Activated naive CD4-positive, alpha-beta T cell treated with Interleukin-2 at 50 U/mL for 16 hours (primary cell): ENCODE measurements at places on chromosomes 6 and 20.
A peak's percentile ranks its signal among the peaks of the same experiment; 100 is the strongest.

DNA sequence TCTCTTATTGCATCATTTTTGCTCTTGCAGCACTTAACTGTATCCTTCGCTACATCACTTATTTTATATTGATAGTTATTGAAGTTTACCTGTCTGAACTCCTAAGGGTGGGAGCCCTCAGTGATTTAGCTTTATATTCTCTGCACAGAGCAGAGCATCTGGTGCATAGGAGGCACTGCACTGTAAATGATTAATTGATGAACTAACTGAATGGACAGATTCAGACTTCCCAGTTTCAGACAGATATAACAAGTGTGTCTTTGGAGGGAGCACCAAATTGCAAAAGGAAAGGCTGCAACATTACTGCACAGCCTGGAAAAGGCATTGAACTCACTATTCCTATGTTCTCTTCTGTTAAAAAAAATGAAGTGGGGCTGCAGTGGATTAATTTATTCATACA is 160.3 kb downstream of the EDN1 start:
- no peak for DNase-seq

GRCh38 chr6:121780325-121781321 is 345.2 kb downstream of the GJA1 start:
- DNase-seq, result no peak

GRCh38 chr6:119110601-119111548 is 32.4 kb upstream of the FAM184A start:
- peak; percentile 13 for DNase-seq

DNA sequence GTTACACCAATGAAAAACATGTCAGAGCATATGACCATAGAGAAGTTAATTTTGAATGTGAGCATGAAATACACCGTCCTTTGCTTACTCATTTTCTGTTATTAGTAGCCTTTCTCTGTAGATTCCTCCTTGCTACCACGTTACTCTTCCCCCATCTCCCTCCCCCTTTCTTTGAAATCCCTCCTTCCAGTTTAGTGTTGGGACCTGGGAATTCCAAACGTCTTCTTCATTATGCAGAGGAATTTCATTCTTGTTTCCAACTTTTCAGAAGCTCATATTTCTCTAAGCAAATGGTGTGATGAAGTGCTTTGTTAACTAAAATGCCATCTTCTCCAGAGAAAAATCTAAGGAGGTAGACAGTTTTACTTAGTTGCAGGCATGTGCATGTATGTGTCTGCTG is 122.4 kb downstream of the MCHR2 start:
- DNase-seq, result no peak

- DNase-seq, result no peak
These were observed 51.6 kb downstream of the FAM184A start for GRCh38 chr6:119026822-119027221.

DNA sequence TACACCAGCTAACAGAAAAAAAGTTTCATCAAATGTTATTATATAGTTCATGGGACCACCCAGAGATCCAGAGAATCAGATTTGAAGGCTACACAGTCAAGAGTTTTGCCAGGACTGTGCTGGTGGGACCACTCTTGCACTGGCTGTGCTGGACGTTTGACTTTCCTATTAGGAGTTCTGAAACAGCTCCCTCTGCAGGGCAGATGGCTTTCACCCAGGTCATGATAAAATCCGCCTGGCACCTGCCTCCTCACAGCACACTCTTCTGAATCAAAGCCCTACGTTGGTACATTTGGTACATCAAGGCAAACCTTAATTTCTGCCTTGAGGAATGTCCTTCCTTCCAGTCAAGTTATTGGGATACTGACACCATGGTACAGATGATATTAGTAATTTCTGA is 302.1 kb downstream of the ZNF217 start:
- DNase-seq, result no peak

DNA sequence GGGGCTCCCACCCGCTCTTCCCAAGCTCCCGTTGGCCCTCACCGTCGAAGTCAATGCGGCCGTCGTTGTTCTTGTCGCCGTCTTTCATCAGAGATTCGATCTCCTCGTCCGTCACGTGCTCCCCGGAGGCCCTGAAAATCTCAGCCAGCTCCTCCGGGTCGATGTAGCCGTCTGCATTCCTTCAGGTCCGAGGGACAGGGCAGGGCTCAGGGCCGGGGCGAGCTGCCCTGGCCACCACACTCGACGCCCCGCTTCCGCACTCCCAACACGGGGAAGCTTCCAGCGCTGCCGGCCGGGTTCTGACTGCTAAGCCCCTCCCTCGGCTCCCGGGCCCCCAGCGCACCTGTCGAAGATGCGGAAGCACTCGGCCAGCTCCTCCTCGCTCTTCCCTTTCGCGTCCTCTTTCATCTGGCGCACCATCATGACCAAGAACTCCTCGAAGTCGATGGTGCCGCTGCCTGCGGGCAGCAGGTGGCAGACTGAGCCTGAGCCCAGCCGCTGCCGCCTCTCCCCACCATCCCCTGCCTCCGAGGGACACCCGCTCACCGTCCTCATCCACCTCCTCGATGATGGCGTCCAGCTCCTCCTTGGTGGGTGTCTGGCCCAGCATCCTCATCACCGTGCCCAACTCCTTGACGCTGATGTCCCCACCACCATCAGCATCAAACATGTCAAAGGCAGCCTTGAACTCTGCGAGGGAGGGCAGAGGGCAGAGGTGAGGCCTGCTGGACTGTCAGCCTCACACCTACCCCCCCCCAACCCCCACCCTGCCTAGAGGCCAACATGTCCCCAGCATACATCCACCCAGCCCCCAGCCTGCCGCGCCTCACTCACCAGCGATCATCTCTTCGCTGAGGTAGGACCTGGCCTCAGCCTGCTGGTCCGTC is 2.9 kb downstream of the TNNC2 start:
- peak; percentile 58 for DNase-seq

DNA sequence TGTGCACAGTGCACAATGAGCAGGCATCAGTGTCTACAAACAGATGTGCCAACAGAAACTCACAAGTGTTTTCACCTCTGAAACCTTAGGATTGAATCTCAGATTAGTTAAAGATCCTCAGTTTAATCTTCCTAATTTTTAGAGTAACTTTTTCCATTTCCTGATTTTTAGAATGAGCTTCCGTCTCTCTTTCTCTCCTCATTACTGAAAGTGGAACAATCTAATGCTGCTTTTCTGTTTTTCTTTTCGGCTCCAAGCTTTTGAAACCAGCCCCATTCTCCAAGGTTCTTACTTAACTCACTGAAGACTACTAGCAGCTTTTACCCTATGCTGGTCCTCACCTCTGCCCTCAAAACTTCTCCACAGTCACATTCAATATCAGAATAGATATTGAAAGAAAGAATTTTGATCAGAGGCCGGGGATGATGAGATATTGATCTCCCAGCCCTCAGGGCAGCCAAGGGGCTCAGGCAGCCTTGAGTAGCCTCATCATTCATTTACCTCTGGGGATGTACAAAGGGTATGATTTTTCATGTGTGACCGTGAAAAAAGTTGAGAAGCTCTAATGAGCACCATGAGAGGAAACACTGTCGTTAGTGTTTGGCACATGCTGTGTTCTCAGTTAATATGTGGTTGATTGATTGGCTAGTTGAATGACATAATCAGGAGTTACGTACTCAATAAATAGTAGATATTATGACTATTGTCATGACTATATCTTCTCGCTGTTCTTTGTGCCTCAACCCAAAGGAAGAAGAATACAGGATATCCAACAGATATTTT is 11.9 kb upstream of the STK38 start:
- DNase-seq, result no peak
